ENCODE measurements at places on chromosomes 3 and 15. TPM values are rescaled to one million over a fixed set of nuclear protein-coding genes. Genes with fewer than 3 reads are reported as not detected.
A peak's percentile ranks its signal among the peaks of the same experiment; 100 is the strongest.

- DNase-seq: peak; percentile 85
Observed at GRCh38 chr3:48402281-48402732, 27.6 kb downstream of the PLXNB1 start.

DNA sequence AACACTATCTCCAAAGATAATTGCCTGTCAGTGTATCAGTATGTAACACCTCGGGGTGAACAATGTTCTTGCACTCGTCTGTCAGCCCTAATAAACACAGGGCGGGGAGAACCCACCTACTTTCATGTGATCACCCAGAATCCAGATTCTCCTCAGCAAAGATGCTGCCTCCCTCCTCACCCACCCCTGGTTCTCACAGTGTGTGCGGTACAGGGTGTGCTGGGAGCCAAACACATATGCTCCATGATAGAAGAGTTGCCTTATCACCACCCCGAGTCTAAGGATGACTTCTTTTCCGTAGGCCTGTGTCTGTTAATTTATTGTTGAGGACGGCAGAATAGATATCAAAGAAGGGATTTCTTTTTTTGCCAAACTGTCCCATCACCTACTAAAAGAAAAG lies 206.1 kb downstream of the TLE3 start:
- no peak for DNase-seq

GRCh38 chr3:172541945-172542488 lies 18.8 kb upstream of the TNFSF10 start:
- DNase-seq: no peak

GRCh38 chr3:123123716-123124616 lies 57.1 kb downstream of the PDIA5 start:
- no peak for DNase-seq

DNA sequence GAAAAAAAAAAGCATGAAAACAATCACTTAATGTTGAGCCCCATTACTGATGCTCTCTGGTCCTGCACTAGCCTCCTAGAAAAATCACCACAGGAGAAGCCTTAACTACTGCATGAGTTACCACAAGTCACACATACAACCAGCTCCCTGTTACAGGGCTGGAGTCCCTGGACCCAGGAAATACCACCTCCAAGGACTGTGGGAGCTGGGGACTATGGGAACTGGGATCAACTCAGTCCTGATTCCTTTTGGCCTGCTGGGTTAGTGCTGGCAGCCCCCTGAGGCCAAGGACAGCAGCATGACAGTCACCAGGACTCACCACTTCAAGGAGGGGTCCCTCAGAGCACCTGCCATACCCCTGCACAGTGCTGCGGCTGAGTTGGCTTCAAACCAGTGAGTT lies 559 bp downstream of the NR1I2 start:
- no peak for DNase-seq

GRCh38 chr15:52683580-52683979 lies 4.4 kb upstream of the ATOSA start:
- DNase-seq: no peak

DNA sequence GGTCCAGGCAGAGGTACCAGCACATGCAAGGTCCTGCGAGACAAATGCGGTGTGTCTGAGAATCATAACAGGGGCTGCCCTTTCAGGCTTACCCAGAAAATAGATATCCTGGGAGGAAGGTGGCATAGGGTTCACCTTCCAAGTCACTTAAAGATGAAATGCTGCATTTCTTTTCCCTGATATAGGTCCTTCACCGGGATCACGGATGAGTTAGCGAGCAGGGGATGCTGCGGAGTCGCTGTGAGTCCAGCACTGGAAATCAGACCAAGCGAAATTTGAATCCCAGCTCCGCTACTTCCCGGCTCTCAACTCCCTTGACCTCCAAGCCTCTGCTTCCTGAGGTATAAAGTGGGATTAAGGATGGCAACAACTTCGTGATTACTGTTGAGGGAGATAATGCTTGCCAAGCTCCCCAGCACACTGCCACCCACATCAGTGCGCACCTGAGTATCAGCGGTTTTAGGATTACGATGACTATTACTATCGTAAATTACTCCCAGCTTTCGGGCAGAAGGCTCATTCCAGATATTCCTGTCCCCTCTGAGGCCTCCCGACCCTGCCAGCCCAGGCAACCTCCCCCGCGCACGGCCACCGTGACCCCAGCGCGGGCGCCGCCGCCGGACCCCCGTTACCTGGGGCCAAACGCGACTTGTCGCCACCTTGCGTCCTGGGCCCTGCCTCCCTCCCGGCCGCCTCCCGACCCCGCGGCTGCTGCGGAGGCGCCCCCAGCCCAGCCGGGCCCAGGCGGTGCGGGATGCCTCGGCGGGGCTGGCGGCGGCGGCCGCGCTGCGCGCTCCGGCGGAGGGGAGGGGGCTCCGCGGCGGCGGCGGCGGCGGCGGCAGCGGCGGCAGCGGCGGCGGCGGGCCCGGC lies 589 bp upstream of the GPR27 start:
- DNase-seq: no peak

DNA sequence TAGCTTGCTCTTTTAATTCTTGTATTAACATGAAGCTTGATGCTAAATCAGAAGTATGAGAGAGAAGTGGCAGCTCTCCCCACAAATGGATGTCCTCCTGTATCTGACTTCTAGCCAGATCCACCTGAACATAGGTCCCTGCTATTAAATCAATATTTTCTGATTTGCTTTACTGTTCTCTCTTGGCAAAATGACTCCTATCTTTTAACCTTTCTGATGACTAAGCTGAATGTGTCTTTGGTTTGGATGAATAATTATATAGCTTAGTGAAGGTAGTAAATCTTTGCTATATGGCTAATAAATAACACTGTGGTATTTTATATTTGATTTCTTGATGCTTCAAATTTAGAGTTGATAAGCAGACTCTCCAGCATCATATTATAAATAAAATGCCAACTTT lies 28.3 kb upstream of the ARL14 start:
- no peak for DNase-seq

GRCh38 chr3:29057326-29057725 lies 223.5 kb upstream of the RBMS3 start:
- DNase-seq: no peak

DNA sequence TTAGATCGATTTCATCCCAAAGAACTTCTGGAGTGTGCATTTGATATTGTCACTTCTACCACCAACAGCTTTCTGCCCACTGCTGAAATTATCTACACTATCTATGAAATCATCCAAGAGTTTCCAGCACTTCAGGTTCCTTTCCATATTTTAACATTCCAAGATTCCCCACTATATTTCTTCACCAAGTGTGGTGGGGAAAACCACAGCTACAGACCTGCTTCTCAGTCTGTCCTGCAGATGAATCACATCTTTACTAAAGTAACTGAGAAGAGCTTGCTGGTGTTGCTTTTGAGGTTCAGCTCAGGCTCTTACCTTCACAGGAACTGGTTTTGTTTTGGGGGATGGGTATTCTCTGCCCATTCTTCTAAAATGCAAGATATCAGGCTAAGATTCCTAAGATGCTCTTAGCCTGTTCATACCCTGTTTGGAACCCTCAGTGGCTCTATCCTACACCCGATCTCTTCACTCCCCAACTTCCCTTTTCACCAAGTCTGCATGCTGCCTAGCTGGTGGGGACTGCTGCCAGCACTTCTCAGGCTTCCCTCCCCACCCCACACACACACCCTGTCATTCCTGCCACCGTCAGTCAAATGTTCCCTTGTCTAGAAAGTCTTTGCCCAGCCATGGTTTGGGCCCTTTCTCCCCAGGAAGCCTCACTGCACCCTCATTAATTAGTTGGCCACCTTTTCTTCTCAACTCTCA lies 30.8 kb downstream of the SRP14 start:
- no peak for DNase-seq

- DNase-seq: peak; percentile 68
Observed at GRCh38 chr3:120555657-120556509, 40.3 kb upstream of the NDUFB4 start.

DNA sequence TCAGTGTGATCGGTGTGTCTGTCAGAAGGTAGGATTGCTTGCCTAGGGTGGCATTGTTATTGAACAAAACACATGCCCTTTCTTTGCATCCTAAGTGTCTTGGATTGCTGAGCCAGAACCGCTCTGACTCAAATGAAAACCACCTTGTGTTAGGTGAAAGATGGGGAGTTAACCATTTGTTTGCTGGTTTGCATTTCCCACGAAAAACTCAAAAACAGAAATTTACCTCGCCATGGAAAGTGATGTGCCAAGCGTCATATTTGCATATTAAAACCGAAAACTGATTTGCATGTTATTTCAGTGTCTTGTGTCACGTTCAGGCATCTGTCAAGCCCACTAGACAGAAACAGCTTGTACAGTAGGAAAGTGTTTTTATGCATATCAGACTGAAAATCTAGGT lies 474.6 kb upstream of the TPRG1 start:
- DNase-seq: no peak

DNA sequence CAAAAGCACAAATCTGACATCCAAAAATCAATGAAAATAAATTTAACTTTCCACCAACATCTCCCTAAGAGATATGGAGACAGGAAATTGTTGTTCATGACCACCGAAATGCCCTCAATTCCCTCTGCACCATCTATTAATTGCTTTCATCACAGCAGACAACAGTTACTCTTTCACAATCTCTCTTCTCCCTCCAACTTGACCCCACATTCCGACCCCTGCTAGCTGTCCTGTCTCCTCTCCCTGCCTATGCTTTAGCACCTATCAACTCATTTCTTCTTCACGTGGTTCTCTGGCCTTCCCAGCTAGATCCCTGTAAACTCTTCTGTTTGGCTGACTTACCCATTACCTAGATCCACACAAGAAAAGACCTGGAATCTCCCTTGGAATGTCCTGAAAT lies 173.9 kb upstream of the ADAMTS9 start:
- DNase-seq: no peak

DNA sequence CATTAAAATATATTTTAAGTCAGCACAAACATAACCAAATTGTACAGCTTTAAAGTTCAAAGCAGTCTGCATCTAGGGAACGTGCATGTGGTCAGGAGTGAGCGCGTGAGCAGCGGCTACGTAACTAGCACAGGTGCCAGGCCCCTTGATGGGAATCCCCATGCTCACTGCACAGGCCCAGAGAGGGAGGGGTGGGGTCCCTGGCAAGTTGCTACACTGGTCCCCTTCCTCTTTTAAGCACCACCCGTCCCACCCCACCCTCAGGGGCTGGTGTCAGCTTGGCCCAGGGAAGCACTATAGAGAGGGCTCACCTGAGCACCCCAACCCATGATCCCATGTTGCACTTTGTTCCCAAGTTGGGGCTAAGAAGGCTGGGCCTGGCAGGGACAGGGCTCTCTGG lies 835 bp upstream of the GMPPB start:
- DNase-seq: no peak

GRCh38 chr15:64717735-64718495 lies 57.5 kb downstream of the RBPMS2 start:
- DNase-seq: no peak

- no peak for DNase-seq
Observed at GRCh38 chr3:160472344-160472743, 22.8 kb upstream of the TRIM59 start.

GRCh38 chr3:114108137-114108536 lies 51.6 kb downstream of the QTRT2 start:
- no peak for DNase-seq

GRCh38 chr15:68114356-68114755 lies 60.2 kb downstream of the PIAS1 start:
- no peak for DNase-seq

GRCh38 chr3:14177580-14178246 lies 688 bp downstream of the XPC start:
- DNase-seq: no peak

DNA sequence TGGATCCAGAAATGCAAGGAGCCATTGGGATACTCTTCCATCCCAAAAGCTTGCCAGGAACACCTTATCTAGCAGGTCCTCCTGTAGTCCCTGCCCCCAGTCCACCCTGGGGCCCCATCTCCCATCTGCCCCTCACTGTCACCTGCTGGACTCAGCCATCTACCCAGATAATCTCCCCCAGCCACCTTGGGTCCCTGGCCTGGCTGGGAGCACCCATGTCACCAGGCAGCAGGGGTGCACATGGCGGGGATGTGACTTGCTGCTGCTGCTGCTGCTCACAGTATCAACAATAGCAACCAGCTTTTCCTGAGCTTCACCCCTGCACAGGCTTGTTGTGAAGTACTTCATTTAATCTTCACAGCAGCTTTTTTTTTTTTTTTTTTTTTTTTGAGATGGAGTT lies 12.6 kb downstream of the PTH1R start:
- DNase-seq: no peak

- peak; percentile 55 for DNase-seq
Observed at GRCh38 chr15:90906181-90906849, 3.2 kb downstream of the MAN2A2 start.

GRCh38 chr15:33638453-33638852 lies 327.7 kb downstream of the RYR3 start:
- DNase-seq: no peak

- no peak for DNase-seq
Observed at GRCh38 chr3:72143322-72143721, 358.4 kb upstream of the PROK2 start.

GRCh38 chr3:99532246-99532645 lies 106.1 kb upstream of the COL8A1 start:
- DNase-seq: peak; percentile 16

DNA sequence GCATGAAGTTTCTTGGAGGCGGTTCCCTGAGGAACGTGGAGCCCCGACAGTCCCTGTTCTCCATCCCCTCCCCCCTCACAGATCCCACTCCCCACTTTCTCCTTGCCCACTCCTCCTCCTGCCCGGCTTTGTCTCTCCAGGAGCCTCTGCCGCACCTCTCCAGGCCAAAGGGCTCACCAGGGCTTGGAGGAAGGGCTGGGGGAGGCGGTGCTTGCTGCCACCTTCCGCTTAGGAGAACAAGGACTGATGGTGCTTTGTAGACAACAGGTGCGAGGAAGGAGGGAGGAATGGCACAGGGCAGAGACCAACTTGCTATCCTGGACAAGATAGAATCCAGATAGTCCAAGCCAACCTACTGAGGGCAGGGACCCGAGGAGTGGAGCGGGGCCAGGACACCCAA lies 103.5 kb upstream of the SMAD3 start:
- DNase-seq: no peak

- no peak for DNase-seq
Observed at GRCh38 chr15:94743668-94744067, 512.3 kb downstream of the MCTP2 start.

DNA sequence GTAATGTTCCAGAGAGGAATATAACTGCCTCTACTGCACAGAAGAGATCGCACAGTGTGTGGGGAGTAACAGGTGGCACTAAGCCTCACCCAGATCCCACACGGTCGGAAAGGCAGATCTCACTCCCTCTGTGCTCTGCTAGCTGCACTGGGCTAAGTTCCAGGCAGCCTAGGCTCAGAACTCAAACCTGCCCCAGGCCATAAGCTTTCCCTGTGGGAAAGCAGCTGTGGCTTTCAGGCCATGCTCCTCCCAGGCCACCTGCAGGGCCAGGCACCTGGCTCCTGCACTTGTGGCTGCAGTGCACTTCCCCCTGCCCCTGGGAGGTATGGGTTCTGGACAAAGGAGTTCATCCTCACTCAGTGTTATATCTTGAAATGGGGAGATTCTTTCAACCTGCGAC lies 27.5 kb downstream of the PCCB start:
- no peak for DNase-seq

GOLGA6L9 gene
- 1.2 TPM for total RNA-seq

SYNPR gene
- not detected for total RNA-seq

CD80 gene
- not detected for total RNA-seq

MUC20 gene
- 4.6 TPM for total RNA-seq

UPK1B gene
- 0.11 TPM for total RNA-seq

CGNL1 gene
- total RNA-seq: 10.0 TPM

JAGN1 gene
- 19.1 TPM for total RNA-seq

WDR49 gene
- total RNA-seq: 1.9 TPM

ZNF80 gene
- not detected for total RNA-seq

RBMS3 gene
- total RNA-seq: 32.7 TPM

NEK10 gene
- total RNA-seq: 9.8 TPM

GRK7 gene
- not detected for total RNA-seq
